ENCODE measurements at places on chromosomes 3 and 15.

- no peak for DNase-seq
Observed at GRCh38 chr15:25670025-25670554, 193.0 kb downstream of the ATP10A start.

DNA sequence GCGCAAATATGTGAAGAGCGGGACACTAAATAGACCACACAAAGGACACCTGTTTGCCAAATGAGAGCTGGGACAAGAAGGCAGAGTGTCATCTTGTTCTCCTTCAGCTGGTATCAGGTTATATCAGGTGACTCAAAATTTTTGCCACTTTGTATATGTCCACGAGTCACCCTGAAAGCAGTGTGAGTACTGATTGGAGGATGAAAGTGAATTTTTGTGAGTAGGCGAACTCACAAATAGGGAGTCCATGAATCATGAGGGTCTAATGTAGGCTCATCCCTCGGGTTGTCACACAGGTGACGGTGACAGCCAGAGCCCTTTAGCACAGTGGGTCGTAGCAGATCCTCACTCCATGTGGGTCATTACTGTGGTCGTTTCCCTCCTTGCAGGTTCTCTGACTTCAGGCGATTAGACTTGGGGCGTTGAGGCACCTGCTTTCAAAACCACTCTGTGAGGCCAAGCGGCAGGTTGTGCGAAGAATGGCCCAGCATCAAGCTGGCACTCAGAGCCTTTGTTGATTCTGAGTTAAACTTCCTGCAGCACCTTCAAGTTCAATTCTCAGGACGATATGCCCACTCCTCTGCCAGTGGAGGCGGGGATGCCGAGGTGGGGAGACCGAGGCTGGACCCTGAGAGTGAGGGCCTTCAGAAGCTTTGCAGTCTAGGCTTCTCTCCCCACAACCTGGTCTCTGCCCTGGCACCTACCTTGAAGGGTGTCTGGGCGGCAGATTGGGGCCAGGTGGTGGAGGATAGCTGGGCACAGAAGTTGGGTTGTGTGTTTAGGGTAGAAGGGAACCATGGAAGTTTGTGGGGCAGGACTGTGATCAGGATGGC lies 173.8 kb downstream of the SMAD6 start:
- no peak for DNase-seq

DNA sequence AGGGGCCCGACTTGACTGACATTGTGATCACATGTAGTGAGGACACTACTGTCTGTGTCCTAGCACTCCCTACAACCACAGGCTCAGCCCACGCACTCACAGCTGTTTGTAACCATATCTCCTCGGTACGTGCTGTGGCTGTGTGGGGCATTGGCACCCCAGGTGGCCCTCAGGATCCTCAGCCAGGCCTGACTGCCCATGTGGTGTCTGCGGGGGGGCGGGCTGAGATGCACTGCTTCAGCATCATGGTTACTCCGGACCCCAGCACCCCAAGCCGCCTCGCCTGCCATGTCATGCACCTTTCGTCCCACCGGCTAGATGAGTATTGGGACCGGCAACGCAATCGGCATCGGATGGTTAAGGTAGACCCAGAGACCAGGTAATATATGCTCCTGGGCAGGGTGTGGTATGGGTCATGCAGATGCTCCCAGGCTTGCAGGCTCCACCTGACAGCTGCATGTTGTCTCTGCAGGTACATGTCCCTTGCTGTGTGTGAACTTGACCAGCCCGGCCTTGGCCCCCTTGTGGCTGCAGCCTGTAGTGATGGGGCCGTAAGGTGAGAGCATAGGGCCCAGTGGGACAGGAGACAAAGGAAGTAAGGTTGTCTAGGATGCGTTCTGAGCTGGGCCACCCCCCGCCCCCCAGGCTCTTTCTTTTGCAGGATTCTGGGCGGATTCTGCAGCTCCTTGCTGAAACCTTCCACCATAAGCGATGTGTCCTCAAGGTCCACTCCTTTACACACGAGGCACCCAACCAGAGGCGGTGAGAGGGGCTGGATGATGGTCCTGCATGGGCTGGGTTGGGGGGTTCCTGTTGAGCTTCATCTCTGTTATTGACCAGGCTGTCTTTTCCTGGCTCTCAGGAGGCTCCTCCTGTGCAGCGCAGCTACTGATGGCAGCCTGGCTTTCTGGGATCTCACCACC lies 4.4 kb downstream of the DALRD3 start:
- DNase-seq: no peak

DNA sequence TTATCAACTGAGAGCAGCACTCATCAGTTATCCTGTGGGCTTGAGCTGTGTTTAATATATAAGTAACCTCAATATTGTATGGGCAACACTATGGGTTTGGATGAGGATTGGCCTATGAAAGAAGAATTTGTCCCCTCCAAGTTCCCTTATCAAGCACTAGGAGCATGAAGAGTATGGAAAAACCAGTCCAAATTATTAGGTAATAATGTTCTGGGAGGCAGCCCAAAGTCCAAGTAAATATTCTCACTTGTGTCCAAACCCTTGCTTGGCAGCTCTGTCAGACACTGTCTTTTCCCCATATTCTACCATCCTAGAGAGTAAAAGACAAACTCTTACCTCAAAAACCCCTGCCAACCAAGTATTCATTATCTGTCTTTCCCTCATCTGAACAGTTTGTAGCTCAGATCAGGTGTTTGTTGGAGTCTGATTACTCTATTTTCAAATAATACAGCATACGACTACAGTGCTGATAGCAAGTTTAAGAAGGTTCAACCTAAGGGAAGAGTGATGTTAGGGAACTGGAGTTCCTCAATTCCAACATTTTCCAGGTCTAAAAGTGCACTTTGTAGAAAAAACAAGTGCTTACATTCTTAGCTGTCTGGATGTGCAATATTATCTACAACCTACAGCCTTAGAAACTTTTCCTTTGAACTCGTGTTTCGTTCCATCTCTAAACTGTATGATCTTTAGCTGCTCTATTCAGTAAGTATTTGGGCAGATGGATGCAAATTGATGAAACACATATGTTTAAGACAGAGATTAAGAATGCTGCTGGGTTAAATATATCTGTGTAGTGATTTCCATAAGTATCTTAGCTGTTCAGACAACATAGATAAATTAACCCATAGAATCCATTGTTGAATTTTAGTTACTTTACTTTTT lies 89.7 kb upstream of the PHLDB2 start:
- no peak for DNase-seq

DNA sequence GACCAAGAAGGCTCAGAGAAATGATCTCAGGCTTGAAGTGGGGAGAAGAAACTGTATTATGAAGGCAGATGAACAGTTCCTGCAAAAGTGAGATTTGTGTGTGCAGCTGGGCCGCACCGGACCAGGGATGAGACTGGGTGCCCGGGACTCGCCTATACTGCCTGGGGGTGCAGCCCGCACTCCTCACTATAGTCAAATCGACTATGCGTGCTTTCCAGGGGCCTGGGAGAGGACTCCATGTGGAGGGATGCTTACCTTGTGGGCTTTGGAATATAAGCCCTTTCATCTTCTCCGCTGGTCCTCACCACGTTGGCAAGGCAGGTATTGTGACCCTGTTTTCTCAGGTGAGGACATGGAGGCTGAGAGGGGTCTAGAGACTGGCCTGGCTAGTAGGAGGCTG lies 32.9 kb upstream of the APOD start:
- DNase-seq: no peak

- no peak for DNase-seq
Observed at GRCh38 chr3:57691411-57692132, 1.3 kb downstream of the DENND6A start.

GRCh38 chr3:65210026-65210814 lies 522.4 kb upstream of the ADAMTS9 start:
- DNase-seq: no peak

DNA sequence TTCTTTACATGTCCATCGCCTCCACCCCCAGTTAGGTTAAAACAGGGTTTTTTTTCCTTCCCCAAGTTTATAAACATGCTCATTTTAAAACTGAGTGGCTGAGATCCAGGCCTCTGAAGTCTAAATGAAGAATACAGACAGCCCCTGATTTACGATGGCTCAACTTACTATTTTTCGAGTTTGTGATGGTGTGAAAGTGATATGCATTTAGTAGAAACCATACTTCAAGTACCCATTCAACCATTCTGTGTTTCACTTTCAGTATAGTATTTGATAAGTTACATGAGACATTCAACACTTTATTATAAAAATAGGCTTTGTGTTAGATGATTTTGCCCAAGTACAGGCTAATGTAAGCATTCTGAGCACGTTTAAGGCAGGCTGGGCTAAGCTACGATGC lies 30.5 kb upstream of the GNB5 start:
- DNase-seq: no peak

GRCh38 chr15:33080006-33080405 lies 114.5 kb downstream of the FMN1 start:
- DNase-seq: no peak

GRCh38 chr3:45841757-45842491 lies at the start of gene LZTFL1:
TSS of gene LZTFL1 (minus strand) at chr3:45842119. CDS start at chr3:45841991, 128 bp downstream.
- peak; percentile 82 for DNase-seq

DNA sequence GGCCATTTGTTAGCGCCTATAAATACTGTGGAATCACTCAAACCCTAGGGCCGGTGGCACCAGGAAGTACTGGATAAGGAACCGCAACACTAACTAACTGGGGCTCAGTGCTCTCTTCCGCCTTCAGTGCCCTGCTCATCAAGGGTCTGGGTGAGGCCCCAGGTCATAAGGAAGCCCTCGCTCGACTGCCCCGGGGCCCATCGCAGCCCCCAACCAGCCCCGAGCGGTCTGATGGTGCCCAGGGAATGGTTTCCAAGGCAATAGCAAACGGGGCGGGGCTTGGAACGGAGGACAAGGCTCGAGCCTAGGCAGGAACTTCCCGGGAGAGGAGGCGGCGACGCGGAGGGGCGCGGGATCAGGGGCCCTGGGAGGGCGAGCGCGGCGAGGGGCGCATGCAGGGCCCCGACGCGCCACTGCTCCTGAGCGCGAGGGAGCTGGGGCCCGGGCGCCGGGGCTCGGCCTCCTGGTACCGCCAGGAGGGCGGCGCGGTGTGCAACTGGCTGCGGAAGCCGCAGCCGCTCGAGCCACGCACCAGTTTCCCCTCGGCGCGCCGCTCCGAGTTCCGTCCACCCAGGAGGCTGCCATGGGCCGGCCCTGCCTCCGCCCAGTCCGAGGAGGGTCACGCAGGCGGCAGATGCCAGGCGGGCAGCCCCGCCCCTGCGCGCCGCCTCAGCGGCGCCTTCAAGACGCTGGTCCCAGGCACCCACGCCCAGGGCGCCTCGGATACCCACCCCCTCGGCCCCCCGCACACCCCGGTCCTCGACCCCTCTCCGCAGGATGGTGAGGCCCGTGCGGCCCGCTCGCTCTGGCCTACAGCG lies at the start of gene TTLL3:
Gene TTLL3 (plus strand): TSS at position 648 of the 818 bp plus-strand sequence. CDS start 400 bp downstream, outside the sequence.
- peak; percentile 9 for DNase-seq

DNA sequence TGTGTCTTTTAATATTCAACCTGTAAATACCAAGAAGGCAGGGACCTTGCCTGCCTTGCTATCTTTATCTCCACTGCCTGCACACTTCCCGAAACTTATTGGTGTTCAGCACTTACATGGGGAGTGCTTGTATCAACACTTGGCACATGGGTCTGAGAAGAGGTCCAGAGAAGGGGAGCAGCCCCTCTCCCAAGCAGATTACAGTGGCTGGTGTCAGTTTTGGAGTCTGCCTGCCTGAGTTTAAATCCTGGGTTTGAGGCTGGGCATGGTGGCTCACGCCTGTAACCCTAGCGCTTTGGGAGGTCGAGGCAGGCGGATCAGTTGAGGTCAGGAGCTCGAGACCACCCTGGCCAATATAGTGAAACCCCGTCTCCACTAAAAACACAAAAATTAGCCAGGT lies 20.3 kb downstream of the MESD start:
- no peak for DNase-seq

DNA sequence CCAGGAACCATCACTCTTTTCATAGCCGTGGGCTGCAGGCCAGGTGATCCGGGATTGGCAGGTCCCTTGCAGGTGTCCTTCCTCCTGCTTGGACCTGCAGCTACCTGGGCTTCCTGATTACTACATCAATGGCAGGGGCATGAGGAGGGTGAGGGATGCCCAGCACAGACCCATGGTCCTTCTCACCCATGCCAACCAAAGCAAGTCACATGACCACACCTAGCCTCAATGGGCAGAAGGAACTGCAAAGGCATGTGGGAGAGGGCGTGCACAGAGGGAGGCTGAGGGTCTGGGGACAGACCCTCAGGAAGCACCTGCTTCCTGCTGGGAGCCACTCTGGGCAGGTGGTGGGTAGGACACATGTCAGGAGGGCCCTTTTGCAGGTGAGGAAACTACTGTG lies 105.2 kb downstream of the NUP210 start:
- DNase-seq: no peak

GRCh38 chr3:62131620-62132019 lies 241.7 kb downstream of the FEZF2 start:
- no peak for DNase-seq

DNA sequence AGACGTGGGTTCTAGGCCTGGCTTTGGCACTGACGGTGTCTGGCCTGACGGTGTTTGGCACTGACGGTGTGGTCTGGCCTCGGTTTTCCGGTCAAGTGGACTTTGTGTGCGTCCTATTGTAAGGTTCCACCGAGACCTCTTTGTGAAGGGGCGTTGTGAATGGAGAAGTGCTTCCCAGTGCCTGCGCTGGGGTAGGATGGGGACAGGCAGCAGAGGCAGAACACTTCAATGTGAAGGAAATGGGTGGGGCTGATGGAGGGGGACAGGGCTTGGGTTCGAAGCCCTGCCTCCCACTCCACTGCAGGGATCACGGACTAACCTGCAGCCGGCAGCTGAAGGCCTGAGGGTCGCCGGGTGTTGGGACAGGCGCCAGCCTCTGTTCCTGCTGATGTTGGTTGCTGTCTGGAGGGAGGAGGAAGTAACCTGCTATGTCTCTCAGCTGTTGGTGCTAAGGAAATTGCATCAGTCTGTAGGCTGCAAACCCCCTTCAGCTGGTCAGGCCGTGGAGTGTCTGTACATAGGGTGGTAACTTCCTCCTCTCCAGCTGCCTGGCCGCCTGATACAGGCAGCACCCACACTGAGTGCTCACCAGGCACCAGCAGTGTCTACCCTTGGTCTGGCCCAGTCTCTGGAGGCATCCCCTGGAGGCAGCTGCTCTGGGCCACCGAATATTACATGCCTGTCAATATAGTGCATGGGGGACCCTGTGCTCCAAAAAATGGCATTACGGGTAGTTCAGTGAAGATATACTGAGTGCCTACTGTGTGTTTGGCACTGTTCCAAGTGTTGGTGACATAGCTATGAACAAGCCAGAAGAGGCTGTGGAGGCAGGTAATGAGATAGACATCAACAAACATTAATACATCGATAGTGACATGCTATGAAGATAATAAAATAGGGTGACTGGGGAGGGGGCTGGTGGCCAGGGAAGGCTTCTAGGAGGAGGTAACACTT lies 1.1 kb downstream of the TM6SF1 start:
- DNase-seq: no peak

- DNase-seq: no peak
Observed at GRCh38 chr3:119819806-119820205, 37.9 kb downstream of the NR1I2 start.

DNA sequence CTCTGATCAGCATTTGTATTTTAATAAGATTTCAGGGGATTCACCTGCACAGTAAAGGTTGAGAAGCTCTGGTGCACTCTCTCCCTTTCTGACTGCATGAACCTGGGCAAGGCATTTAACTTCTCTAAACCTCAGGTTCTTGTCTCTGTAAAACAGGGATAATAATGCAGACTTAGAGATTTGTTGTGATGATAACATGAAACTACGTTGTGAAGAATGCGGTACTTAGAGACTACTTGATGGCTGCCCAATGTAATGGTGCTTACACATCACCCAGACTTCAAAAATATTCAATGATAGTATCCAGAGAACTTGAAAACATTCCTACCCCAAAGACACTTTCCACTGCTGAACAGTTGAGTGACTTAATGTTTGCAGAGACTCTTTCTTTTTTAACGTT lies 19.8 kb upstream of the TNFSF10 start:
- DNase-seq: no peak
